T-helper 22 cell (primary cell): ENCODE measurements at places on chromosomes 2 and 18.
A peak's percentile ranks its signal among the peaks of the same experiment; 100 is the strongest.

DNA sequence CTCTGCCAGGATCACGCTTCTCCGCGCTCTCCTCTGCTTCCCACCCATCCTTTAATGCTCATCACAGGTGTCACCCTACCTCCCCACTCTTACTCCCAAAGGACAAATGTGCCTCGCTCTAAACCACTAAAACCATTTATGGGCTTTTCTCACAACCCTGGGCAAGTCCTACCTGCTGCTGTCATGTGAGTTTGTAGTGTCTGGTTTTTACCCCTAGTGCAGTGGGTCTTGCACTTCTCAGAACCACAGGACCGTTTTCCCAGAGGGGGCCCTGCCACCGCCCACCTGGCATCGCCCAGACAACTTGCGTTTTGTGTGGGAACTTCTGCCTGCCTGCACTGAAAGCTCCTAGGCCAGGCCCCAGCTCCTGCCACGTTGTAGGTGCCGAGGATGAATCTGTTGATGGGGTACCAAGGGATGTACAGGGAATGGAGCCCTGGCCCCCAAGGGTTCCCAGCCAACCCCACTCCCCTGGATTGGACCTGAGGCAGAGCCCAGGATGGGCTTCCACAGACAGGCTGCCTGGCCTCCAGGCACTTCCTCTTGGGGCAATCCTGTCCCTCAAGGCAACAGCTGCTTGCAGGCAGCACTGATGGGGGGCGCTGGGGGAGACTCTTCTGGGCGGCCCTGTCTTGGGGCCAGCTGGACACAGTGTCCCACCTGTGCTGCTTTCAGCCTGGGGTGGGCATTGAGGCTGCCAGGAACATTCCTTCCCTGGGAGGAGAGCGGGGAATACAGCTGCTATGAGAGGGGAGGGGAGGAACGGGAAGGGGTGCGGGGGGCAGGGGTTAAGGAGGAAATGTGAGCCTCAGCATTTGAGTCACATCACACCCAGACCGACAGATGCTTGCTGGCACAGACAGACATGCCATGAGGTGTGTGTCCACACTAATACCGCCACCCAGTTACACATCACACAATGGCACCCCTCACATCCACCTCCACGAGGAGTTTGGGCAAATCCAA, 176.3 kb downstream of the ZFP36L2 start:
- no peak for DNase-seq

DNA sequence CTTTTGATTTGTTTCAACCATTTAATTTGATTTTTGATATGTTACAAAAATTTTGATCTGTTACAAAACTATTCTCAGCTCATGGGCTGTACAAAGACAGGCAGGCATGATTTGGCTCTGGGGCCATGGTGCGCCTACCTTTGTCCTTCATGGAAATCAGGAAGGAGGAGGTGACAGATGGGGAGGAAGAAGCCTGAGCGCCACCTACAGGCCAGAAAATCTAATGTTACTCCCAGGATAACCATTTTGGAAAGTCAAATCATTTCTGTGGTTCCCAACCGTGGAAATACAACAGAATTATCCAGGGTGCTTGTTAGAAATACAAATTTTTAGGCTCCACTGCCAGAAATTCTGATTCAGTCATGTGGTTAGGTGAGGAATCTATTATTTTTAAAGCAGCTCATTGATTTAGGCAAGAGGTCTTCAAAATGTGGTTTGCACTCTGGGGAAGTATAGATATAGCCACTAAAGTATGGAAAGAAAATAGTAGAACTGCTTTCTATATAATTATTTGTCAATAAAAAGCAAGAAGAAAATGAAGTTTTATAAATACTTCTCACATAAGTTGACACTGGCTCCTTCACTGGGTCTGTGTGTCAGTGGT, 93.9 kb downstream of the EVA1A start:
- no peak for DNase-seq

DNA sequence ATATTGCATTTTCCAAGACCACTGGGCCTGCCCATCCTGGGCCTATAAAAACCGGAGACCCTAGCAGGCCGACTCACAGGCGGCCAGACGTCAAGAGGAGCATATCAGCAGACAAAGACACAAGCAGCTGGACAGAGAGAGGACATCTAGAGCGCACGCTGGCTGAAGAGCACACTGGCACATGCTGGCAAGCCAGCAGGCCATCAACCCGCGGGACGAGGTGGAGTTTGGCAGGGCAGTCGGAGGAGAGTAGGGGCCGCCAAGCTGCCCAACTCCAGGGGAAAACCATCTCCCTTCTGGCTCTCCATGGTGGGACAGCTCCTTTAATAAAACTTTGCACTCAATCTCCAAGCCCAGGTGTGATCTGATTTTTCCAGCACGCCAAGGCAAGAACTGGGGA, 36.6 kb upstream of the RAB27B start:
- no peak for DNase-seq

DNA sequence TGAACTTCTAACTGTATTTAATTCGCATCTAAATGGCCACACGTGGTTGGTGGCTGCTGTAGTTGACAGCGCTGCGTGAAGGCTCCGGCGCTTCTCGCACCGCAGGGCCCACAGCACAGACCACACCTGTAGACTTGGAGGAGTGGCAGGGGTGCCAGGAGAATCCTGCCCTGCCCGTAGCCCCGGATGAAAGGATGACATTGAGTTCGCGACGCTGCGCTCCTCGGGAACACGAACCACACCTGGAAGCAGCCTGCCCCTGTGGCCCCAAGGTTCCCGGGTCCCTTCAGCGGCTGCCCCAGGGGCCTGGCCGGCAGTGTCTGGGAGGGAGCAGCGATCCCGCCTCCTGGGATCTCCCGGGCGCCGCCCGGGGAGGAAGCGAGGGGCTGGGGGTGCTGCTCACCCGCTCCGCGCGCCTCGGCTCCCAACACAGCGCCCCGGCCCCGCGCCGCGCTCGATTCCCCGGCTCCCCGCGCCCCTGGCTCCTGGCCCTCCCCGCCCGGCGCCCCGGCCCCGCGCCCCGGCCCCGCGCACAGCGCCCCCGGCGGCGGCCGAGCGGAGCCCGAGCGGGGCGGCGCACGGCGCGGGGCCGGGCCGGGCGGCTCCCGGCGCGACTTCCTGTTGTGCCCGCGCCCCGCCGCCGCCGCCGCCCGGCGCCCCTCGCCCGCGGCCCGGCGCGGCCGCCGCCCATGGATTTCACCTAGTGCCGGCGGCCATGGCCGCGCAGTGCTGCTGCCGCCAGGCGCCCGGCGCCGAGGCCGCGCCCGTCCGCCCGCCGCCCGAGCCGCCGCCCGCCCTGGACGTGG, at the start of gene RNPEPL1:
TSS of gene RNPEPL1 (plus strand) at position 613 of the 806 bp plus-strand sequence. CDS start at position 716, 103 bp downstream.
- peak; percentile 47 for DNase-seq

- no peak for DNase-seq
These were observed 120.8 kb upstream of the TMEFF2 start for GRCh38 chr2:192315543-192315942.

DNA sequence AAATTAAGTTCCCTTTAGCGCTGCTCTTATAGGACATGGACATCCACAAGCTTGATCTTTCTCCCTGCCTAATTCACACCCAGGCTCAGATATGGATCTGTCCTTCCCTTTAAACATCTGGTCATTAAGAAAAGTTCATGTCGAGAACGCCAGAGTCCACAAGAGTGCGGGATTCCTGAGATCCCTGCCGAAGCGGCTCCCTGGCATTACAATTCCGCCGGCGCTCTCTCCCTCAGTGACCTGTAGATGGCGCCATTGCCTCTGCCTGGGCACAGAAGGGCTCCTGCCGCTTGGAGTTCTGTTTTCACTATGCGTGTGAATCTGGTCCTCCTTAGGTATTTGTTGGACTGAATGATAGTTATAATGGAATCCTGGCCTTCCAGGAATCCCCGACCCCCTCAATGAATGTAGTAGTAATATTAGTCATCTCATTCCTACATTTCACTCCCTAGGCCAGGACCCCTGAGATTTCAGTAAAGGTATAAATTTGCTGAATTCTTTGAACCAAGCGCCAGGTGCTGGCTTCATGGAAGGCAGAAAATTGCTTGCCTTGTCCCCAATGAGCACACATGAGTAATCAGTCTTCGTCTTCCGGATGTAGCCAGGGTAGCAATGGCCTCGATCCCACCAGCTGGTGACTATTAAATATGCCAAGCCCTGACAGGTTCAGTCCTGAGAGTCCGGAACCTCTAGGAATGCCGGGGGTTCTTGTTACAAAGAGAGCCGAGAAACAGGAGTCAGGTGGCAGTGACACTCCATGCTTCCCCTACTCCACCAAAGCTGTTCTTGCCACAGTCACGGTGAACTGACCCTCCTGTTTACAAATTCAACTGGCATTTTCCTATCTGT, 26.4 kb upstream of the CD207 start:
- peak; percentile 19 for DNase-seq

- no peak for DNase-seq
These were observed 1.1 kb downstream of the TRABD2A start for GRCh38 chr2:84879584-84880394.

GRCh38 chr2:149768320-149768799, 180.8 kb upstream of the MMADHC start:
- DNase-seq: no peak

DNA sequence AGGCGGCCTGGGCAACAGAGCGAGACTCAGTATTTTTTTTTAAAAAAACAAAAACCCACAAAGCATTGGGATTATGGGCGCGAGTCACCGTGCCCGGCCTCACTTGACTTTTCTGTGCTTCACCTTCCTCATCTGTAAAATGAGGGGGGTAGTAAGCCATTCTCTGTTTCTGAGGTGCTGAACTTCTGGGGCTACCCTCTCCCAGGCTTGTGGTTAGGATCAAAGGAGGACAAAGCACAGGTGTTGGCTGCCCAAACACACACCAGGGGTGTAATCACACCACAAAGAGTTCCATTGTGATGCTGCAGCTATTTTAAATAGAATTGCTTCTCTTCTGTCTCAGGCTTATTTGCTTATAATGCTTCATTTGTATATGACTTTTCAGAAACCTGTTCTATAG, 35.8 kb upstream of the INHBB start:
- no peak for DNase-seq

GRCh38 chr2:108542071-108542470, 7.8 kb downstream of the LIMS1 start:
- no peak for DNase-seq

DNA sequence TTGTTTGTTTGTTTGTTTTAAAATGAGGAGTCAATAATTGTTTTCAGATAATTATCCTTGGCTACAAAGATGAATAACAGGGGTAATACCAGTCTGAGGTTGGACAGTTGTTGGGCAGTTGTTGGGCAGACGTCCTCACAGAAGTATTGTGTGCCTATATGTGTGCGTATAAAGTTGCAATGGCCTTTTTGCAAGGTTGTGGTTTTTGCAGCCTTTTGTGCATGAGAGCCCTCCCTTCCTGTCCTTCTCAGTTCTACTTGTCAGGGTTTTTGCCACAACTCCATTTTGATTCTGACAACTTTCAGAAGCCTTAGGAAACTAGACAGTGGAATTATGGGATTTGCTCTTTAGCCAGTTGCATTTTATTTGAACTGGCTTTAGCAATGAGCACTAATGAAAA, 6.0 kb upstream of the STK39 start:
- DNase-seq: no peak

DNA sequence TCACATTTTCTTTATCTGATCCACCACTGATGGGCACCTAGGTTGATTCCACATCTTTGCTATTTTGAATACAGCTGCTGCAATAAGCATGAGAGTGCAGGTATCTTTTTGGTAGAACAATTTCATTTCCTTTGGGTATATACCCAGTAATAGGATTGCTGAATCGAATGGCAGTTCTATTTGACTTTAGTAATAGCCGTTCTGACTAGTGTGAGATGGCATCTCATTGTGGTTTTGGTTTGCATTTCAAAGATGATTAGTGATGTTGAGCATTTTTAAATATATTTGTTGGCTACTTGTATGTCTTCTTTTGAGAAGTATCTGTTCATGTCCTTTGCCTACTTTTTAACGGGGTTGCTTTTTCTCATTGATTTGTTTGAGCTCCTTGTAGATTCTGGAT, 72.3 kb downstream of the CCDC138 start:
- no peak for DNase-seq

GRCh38 chr18:22830511-22830910, 102.6 kb upstream of the RBBP8 start:
- DNase-seq: no peak

DNA sequence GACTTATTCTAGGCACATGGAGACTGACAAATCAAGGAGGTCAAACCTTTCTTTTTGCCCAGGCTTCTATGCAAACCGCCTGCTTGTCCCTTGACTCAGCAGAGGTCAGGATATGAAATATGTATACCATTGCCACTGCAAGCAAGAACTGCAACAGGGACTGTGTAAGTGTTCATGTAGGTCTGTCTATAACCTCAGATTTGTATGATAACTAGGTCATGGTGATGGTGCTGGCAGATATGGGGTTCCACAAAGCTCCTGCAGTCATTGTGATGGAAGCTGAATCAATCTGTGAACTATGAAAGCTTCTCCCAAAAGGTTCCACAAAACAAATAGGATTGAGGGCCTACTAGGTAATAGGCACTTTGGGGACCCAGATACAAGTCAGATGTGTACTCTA, 316.3 kb downstream of the CLIP4 start:
- DNase-seq: no peak

GRCh38 chr18:36378205-36378604, 80.7 kb downstream of the FHOD3 start:
- DNase-seq: no peak

DNA sequence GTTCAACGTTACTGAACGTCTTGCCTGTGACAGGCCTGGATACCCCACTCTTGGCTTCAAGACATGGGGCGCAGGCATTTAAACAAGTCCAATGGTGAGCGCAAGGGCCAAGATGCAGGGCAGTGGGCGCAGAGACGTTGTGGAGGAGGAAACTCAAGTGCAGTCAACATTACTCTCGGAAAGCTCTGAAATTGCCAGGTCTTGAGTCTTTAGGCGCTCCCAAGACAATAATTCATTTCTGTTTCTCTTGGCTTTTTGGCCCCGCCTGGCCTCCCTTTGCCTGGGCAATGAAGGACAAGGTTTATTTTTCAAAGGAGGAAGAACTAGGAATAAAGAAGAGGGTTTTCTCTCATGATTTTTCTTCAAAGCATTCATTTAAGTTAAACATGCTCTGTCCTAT, 13.3 kb upstream of the TMEM214 start:
- no peak for DNase-seq

DNA sequence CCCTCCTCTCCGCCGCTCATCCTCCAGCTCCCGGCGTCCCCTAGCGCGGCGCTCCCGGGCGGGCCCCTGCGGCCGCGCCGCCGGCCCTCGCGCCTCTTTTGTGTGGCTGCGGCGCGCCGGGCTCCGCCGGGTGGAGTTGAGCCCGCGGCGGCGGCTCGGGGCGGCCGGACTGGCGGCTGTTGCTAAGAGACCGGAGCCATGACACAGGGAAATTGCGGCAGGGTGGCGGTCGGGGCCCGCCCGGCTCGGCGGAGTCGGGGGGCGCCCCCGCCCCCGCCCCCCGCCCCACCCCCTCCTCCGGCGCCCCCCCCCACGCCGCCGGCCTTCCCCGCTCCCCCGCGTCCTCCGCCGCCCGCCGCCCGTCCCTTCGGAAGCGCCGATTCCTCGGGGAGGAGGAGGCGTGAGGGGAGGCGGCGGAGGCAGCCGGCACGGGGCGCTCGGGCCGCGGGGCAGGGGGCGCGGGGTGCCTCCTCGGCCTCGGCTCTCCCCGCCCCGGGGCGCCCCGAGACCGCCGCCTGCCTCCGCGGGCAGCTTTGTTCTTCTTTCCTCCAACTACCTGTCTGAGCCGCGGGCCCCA, at the start of gene TMEM200C:
TSS of gene TMEM200C (minus strand) at position 224 of the 577 bp plus-strand sequence. CDS start 3,459 bp downstream, outside the sequence.
- DNase-seq: no peak
